ENCODE measurements at places on chromosomes 11 and 22.
A peak's percentile ranks its signal among the peaks of the same experiment; 100 is the strongest.

GRCh38 chr11:102448869-102449224, 3.7 kb downstream of the TMEM123 start:
- no peak for DNase-seq

DNA sequence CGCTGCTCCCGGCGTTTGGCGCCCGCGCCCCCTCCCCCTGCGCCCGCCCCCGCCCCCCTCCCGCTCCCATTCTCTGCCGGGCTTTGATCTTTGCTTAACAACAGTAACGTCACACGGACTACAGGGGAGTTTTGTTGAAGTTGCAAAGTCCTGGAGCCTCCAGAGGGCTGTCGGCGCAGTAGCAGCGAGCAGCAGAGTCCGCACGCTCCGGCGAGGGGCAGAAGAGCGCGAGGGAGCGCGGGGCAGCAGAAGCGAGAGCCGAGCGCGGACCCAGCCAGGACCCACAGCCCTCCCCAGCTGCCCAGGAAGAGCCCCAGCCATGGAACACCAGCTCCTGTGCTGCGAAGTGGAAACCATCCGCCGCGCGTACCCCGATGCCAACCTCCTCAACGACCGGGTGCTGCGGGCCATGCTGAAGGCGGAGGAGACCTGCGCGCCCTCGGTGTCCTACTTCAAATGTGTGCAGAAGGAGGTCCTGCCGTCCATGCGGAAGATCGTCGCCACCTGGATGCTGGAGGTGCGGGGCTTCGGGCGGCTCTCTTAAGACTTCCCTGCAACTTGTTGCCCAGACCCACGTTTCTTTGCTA, at the start of gene CCND1:
Gene CCND1 (plus strand): TSS at position 162 of the 587 bp plus-strand sequence. CDS start 158 bp downstream, at position 320.
- no peak for DNase-seq

- no peak for DNase-seq
These were observed 62.7 kb downstream of the TSPAN18 start for GRCh38 chr11:44789496-44789895.

DNA sequence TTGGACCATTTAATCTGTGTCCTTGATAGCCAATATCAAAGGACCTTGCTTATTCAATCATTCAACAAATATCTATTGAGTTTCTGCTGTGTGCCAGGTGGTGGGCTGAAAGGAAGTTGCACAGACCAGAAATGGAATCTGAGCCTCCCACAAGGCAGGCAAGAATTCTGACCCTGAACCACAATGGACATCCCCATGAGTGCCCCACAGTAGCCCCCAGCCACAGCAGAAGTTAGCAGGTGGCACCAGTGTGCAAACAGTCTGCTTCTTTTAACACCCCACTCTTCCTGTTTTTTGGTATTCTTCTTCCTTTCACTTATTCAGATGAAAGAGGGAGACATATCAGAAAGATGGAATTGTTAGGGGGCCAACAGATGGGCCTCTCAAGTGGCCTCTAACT, 12.2 kb upstream of the SERPING1 start:
- no peak for DNase-seq

DNA sequence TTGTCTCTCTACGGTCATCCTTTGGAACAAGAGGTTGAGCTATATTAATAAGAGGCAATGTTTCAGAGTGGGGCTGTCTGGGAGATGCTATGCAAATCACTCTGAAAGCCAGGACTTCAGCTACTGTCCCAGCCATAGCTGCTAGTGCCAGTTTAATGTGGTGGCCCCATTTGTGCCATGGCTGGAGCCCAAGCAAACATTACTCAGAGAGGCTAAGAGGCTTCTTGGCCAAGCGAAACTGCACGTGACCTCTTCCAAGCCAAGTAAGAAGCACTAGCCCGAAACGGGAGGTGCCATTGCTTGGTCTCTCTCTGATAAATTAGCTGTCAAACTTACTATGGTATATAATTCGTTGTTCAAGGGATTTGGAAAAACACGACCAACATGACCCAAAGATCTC, 50.4 kb upstream of the TBCEL start:
- DNase-seq, result no peak

- no peak for DNase-seq
These were observed 11.6 kb downstream of the CCDC81 start for GRCh38 chr11:86386283-86386682.

- peak; percentile 32 for DNase-seq
These were observed 159.3 kb upstream of the GRK3 start for GRCh38 chr22:25404928-25405816.

All from stimulated activated CD8-positive, alpha-beta memory T cell treated with anti-CD3 and anti-CD28 coated beads, Interleukin-7, amount 100 ng/mL, for 1 hour (primary cell).